Caudate nucleus (tissue), 63 donors: ENCODE measurements at places on chromosomes 7 and 10.

GRCh38 chr10:52747694-52748093 is 24.9 kb downstream of the MBL2 start:
- no peak for DNase-seq

DNA sequence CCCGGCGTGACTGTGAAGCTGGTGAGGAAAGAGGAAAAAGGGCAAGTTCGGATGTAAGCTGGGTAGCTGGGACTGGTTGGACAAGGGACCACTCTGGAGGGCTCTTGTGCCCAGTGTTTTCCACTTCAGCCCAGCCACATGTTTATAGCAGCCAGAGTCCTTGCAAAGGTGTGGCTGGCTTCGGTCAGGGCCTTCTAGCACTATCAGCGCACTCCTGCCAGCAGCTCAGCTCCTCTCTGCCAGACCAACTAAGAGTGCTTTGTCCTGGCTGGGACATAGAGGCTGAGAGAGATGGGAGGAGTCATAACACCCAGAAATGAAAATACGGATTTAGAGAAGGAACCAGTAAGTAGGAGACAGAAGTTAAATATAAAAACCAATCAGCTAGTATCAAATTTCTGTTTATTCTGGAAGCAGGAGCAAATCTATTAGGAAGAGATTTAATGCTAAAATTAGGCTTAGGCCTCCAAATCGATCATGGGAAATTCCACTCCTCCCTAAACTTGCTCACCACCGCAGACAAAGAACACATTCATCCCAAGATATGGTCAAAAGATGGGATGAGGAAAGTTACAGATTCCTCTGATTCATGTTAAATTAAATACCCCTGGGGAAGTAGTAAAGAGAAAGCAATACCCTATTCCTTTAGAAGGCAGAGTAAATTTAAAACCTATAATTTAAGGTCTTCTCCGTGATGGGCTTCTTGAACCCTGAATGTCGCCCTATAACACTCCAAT is 135.0 kb downstream of the RALA start:
- no peak for DNase-seq

DNA sequence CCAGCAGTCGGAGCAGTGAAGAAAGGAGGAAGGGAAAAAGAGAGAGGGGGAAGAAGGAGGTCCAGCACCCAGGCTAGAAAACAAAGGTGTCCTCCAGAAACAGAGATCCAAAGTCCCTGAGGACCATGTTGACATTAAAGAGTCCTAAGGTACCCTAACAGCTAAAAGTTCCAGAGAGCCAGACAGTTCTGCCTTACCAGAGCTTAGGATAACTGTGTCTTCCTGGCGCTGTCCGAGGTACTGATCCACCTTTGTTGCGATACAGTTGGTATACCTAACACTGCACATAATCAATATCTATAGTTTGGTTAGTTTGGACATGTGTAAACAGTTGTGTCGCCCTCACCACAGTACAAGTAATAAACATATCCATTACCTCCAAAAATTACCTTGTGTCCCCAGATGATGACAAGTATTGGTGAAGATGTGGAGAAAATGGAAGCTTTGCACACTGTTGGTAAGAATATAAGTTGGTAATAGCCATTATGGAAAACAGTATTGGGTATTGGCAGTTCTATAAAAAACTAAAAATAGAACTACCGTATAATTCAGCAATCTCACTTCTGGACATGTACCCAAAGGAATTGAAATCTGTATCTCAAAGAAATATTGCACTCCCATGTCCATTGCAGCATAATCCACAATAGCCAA is 59.8 kb downstream of the GRID1 start:
- DNase-seq = no peak

- no peak for DNase-seq
Measured at GRCh38 chr7:34222722-34223121, 317.4 kb downstream of the BMPER start.

DNA sequence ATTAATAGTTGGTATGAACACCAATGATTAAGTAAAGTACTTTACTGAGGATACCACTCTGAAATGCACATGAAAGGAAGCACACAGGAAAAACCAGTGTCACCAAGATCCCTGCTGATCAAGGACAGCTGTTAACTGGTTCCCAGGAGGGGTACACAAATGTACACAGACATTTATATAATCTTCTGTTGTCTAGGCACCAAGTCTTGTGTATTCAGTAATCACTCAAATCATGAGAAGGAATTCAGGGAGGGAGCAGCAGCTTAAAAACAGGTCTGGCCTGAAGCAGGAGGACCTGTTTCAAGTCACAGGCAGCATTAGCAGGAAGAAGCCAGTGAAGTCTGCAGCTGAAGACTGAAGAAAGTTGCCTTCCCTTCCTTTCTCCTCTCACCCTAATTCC is 18.7 kb downstream of the MPP7 start:
- no peak for DNase-seq

GRCh38 chr10:95327367-95327766 is 36.6 kb upstream of the PDLIM1 start:
- DNase-seq = no peak

GRCh38 chr7:121180436-121181063 is 148.2 kb upstream of the WNT16 start:
- no peak for DNase-seq

GRCh38 chr10:7340179-7340874 is 70.5 kb downstream of the SFMBT2 start:
- DNase-seq = peak; percentile 2

- DNase-seq = no peak
Measured at GRCh38 chr7:33744293-33745075, 160.9 kb upstream of the BMPER start.

GRCh38 chr10:133306941-133307379 is 1.7 kb downstream of the TUBGCP2 start:
- no peak for DNase-seq

DNA sequence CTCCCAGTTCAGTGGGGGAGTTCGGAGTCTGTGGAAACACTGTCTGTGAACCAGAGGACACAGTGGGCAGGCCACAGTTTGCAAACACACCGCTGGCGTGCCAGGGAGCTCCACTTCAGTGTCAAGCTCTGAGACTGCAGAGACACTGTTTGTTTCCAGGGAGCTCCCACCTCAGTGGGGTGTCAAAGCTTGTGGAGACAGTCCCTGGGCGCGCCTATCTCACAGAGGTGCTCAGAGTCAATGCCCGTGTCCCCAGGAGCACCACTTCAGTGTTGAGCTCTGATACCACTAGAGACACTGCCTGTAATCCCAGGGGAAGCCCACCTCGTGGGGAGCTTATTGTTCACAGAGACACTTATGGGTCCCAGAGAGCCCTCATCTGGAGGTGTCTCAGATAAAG is 4.3 kb downstream of the MYO1G start:
- no peak for DNase-seq

DNA sequence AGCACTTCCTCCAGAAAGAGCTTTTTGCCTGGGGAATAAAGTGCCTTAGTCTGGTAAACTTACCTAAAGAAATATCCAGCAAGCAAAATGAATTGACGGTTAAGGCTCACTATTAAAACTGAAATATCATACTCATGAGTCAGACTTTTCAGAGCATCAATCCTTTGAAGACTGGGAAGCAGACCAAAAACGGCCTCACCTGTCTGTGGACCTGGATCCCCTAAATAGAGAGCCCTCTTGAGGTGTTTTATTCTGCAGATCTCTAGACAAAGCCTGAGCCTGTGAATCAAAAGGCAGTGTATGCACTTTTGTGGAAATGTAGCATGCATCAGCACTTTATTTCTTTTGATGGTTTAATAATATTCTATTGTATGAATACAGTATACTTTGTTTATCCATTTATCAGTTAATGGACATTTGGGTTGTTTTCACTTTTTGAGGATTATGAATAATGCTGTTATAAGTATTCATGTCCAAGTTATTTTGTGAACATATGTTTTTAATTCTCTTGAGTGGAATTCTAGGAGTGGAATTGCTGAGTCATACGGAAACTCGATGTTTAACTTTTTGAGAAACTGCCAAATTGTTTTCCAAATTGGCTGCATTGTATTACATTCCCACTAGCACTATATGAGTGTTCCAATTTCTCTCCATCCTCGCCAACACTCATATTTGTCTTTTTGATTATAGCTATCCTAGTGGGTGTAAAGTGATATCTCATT is 449.0 kb upstream of the IGFBP3 start:
- DNase-seq = no peak

DNA sequence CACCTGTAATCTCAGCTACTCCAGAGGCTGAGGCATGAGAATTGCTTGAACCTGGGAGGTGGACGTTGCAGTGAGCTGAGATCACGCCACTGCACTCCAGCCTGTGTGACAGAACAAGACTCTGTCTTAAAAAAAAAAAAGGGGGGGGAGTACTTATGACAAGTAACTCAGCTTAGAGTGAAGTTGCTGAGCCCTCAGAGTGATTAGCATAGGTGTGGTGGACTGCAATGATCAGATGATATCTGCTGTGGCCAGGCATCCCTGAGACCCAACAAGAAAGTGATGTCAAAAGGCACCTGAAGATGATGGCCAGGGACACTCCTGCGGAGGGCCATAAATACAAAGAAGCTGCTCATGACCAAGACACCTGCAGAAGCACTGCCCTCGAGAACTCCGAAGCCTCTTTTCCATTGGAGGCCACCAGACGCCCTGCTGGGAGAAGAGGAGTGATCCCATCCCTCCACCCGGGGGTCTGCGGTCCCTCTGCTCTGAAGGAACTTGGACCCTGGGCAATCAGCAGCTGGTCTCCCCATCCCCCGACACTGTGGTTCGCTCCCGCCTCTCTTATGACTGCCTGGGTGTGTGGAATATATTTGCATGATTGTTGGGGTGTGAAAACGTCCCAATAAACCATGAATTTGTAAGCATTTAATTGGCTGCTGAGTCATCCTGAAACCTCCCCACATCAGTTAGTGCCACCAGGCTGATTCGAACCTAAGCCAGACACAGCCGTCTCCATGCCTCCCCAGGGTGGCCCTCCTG is 46.0 kb downstream of the RASGEF1A start:
- no peak for DNase-seq

GRCh38 chr10:57015595-57016318 is 654.7 kb upstream of the ZWINT start:
- no peak for DNase-seq

DNA sequence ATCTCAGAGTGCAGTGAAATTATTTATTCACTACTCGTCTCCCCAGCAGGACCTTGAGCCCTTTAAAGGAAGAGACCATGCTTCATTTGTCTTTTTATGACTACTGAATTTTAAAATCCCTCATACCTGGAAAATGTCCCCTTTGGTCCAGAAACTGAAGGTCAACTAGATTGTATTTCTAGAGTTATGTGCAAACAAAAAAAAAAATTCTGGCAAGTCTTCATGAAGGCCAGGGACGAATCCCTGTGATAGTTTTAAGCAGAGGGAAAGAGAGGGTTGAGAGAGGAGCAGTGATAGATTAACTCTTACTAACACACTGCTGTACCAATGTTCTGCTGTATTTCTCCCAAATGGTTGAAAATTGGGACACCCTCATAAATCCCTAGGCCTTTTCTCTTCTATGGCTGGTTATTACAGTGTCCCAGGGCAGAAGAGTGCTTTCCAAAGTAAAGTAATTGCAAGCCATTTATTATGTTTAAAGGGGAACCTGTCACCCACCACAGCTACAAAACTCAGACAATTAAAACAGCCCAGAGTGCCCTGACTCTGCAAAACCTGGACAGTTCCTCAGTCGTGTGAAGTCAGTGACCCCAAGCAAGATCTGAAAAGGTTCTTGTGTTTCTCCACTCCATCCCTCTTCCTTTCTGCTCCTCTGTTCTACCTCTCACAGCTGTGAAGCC is 182.8 kb upstream of the AOAH start:
- no peak for DNase-seq

- no peak for DNase-seq
Measured at GRCh38 chr10:126397640-126398382, 9.5 kb upstream of the ADAM12 start.

DNA sequence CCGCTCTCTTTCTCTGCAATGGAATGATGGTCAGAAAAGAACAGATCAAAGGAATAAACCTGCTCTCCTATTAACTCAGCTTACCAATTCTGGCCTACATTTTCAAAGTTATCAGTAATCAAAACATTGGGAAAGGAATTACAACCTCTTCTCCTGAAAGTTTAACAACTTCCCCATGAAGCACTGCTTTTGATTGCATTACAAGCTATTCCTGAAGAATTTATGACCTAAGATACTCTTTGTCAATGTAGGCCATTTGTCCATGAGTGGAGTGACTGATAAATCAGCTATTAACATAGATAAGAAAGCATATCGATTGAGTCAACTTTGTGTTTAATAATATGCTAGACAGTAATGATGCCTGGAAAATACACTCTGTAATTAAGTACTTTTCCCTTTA is 271.7 kb upstream of the C7orf33 start:
- no peak for DNase-seq

GRCh38 chr7:151431281-151431767 is 8.6 kb downstream of the CRYGN start:
- DNase-seq = no peak

DNA sequence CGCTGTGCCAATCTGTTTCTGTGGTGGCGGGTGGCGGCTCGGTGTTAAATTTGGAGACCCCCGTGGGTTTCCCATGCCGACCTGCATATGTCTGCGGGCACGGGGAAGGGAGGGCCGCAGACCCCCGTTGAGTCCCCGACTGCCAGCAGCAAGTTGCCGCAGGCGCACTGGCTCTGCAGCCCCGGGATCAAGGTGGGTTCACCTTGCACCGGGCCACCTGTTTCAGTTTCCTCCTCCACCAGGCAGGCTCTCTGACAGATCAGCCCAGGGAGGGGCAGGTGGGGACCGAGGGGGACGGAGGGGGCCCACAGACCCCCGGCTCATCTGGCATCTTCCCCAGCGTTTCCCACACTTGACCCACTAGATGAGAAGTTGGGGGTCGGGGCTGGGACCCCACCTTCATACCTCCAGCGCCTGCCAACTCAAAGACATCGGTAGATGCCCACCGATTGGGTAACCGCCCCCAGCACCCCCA is 95.9 kb downstream of the CUX1 start:
- DNase-seq = no peak

GRCh38 chr10:71780719-71781118 is 7.4 kb upstream of the VSIR start:
- DNase-seq = no peak

GRCh38 chr7:43568529-43568928 is 14.4 kb upstream of the STK17A start:
- DNase-seq = no peak

DNA sequence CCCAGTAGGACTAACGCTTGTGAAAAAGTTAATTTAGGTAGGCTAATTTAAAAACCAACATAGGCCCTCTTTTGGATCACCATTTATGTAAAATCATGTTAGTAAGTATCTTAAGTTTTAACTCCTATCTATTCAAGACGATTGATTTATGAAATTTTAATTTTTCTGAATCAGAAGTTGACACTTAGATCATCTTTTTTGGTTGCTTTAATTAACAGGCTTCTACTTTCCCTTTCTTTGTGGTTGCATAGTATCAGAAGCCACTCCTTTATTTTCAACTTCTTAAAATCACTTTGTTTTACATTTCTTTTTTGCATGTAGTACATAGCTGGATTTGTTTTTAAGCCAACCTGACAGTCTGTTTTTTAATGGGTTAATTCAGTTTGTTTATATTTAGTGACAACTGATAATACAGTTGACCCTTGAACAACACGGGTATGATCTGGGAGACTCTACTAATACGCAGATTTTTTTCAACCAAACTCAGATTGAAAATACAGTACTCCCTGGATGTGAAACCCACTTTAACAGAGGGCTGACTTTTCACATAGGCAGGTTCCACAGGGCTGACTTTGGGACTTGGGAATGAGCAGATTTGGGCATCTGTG is 69.7 kb upstream of the SYPL1 start:
- no peak for DNase-seq

- no peak for DNase-seq
Measured at GRCh38 chr7:150567169-150567568, at the start of gene GIMAP4. GIMAP4 (plus strand) TSS chr7:150567390; CDS start chr7:150569902, 2,512 bp downstream.
